ENCODE measurements at places on chromosomes 11 and 22.
A peak's percentile ranks its signal among the peaks of the same experiment; 100 is the strongest.

DNA sequence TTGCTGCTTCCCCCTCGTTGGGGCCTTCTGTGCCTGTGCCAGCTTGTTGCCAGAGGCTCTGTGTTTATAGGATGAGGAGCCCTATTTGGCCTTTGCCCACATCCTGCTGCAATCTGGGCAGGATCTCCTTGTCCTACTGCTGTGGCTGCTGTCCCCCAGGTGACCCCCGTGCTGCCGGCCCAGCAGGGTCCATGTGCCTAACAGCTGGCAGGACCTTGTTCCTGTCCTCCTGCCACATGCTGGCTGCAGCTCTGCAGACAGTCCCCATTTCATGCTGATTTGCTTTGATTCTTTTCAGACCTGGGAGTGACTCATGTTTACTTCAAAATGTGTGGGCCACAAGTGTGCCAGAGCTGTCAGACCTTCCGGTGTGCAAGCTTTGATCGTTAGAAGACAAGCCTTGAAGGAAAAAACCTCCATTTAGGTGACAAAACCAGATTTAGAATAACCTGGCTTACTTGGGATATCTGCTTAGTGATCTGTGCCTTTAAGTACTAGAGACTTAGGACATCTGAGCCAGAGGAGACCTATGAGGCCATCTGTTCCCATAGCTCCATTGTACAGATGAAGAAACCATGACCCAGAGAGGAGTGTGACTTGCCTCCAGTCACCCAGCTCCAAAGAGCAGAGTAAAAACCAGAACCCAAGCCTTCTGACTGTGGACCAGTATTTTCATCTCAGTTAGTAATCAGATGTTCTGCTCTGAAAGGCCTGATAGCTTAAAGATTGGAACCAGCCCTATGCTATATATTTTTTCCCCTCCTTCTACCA, 11.1 kb downstream of the NAV2 start:
- DNase-seq: peak; percentile 72

- peak; percentile 25 for DNase-seq
Measured at GRCh38 chr11:1943977-1944376, 3.2 kb upstream of the MRPL23 start.

DNA sequence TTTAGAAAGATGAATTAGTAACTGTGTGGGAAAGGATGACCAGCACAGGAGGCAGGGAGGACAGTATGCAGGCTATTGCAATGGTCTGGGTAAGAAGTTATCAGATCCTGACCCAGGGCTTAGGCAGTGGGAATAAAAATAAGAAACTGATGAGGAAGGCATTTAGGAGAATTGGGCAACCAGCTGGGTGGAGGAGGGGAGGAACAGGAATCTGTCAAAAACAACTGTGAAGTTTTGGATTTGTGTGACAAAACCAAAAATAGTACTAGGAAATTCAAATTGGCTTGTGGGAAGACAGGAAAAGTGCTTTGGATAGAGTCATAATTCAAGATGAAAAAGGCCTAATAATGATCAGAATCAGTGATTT, 27.9 kb downstream of the MMP13 start:
- DNase-seq: no peak

- no peak for DNase-seq
Measured at GRCh38 chr22:37893583-37893983, 12.5 kb upstream of the MICALL1 start.

GRCh38 chr11:102704841-102705240, 728 bp downstream of the MMP27 start:
- DNase-seq: peak; percentile 23

GRCh38 chr22:24599514-24599913, 3.5 kb upstream of the GGT1 start:
- no peak for DNase-seq

DNA sequence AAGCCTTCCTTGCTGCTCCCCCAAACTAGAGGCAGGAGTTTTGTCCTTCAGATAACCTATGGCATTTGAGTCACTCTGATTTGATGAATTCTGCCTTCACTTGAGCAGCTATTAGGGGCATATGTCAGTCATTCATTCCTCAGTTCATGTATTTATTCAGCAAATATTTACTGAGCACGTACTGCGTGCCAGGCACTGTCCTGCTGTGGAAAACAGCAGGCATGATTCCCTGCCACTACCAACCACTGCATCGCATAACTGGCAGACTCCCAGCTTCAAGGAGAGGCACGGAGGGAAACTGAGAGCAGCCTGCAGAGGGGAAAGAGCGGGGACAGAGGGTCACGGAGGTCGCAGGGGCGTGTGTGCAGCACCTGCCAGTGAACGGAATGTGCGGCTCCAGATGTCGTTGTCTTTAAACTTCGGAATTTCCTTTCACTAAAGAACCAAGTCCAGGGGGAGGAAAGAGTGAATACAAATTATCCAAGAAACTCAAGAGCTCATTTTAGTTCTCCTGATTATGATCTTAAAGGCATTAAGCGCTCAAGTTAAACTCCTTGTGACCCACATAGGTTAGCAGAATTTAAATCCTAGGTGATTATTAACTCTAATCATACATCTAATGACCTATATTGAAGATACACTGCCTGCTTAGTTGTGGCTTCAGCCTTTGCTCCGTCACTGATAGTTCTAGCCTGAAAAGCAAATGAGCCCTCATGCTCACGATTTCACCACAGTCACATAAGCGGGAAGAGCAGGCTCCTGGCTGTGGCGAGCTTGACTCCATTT, 12.6 kb downstream of the PPARA start:
- no peak for DNase-seq

DNA sequence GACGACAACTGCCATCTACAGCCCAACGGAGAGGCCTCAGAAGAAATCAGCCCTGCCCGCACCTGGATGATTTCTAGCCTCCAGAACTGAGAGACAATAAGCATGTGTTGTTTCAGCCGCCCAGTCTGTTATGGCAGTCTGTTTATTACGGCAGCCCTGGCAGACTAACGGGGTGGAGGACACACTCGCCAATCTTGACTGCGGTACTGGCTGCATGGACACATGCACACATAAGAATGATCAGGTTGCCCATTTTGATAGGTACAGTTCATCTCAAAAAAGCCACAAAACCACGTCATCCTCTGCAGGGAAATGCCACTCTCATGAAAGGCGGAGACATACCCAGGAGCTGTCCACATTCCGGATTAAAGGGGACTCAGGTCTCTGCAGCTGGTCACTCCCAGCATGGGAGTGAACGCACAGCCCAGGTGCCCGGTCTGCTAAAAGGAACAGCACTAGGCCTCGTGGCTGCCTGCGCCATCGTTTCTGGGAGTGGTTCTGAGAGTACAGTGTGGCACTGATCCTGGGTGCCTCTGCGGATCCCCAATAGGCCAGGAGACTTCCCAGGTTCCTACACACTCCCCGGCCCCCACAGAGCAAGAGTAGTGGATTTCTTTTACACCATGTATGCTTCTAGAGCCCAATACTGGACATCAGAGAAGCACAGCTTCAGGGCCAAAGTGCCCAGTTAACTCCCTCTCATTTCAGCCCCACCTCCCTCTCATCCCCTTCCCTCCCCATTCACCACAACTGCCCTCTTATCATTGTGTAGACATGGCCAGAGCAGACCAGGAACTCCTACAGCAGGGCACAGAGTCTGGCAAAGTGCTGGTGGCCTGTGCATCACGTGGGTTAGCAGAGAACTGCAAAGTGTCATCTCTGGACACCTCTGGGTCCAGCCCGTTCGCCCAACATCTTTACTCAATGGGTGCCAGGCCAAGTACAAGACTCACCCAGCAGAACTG, 11.7 kb upstream of the COMT start:
- DNase-seq: no peak

DNA sequence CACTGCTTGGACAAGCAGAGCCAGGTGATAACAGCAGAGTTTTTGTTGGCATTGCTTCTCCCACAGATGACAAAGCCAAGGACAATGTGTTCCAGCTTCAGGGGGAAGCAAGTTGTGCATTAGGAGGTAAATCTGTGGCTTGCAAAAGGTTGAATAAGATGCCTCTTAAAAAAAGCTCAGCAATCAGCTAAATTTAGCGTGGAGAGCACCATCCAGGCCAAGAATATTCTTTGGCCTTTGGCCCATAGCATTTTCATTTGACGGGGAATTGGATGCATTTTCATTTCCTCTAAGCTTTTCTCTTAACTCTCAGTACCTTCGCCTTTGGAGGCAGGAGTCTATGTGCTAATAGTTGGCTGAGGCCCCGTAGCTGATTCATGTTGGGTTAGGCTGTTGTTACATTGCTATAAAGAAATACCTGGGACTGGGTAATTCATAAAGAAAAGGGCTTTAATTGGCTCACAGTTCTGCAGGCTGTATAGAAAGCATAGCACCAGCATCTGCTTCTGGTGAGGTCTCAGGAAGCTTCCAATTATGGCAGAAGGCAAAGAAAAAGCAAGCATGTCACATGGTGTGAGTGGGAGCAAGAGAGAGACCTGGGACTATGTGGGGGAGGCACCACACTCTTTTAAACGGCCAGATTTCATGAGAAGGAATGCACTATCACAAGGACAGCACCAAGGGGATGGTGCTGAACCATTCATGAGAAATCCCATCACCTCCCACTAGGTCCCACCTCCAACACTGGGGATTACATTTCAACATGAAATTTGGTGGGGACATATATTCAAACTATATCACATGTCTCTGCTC, 350.1 kb upstream of the C11orf87 start:
- peak; percentile 67 for DNase-seq

DNA sequence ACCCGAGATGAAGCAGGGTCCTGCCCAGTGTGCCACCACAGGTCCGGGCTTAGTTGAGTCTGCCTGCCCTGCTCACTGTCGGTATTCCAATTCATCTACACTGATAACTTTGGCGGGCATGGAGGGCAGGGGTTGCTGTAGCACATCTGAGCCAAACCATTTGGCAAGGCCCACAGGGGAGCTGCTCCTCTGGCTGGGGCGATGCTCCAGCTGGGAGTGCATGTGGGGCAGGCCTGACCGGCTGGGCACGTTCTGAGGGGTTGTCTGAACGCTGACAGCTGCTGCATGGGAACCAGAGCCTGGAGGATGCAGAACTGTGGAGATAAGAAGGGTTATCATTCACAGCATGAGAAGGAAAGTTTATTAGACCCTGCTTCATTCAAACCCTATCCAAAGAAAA, 40.4 kb downstream of the DRG1 start:
- DNase-seq: no peak

GRCh38 chr11:62264004-62264403, 6.0 kb upstream of the SCGB2A2 start:
- no peak for DNase-seq

DNA sequence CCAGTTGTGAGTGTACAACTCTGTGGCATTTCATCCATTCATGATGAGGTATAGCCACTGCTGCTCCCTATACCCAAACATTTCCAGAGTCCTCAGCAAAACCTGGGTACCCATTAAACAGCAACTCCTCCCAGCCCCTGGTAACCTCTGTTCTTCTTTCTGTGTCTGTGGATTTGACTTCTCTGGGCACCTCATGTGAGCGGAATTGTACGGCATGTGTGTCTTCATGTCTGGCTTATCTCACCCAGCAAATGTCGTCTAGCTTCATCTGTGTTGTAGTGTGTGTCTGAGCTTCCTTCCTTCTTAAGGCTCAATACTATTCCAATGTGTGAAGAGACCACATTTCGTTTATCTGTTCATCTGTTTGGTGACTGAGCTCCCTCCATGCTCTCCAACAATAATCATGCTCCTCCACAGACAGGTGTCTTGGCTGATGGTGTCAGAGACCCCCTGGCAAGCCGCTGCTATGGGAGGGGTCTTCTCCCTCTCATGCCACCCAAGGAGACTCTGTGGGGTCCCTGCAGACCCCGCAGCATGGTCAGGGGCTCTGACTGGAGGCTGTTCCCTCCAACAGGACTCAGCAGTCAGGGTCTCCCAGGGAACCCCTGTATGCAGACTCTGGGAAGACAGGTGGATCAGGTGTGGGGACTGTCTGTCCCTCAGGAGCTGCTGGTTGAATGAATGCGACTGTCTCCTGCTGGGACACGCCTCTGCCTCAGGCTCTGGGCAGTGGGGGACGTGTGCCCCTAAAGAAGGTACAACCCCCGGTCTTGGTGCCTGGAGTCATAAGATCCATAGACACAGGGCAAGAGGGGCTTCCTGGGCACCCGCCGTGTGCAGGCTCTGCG, 52.7 kb downstream of the SMIM38 start:
- no peak for DNase-seq

- DNase-seq: no peak
Measured at GRCh38 chr11:9192561-9192960, 72.6 kb downstream of the DENND5A start.
